ENCODE measurements at places on chromosomes 3 and 15. TPM values are rescaled to one million over a fixed set of nuclear protein-coding genes. Genes with fewer than 3 reads are reported as not detected.

DNA sequence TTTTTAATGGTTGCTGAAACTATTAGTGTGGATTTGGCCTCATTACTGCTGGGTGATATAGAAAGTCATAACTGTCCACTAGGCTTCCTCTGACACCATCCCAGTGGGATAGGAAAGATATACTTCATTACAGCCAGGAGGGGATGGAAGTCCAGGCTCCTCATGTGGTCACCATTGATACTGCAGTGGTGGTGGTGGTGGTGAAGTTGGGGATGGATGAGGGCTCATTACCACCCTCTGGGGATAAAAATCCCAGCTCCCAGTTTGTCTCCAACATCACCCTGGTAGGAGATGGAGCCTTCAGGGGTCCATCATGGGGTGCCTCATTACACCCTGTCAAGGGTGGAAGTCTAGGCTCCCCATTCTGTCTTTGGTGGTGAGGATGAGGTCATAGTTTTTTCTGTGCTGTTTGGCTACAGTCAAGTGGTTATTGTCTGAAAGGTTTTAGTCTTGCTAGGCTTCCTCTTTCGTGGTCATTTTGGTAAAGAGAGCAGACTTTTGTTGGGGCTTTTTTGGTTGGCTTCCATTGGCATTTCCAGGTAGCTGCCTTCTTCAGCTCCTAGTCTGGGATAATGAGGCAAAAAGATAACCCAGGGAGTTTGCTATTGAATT, 30.1 kb upstream of the FILIP1L start:
- DNase-seq: no peak

GRCh38 chr3:127568586-127568985, 21.9 kb downstream of the TPRA1 start:
- DNase-seq: no peak

- DNase-seq: no peak
These were observed 28.5 kb downstream of the KLHL25 start for GRCh38 chr15:85766001-85766831.

- DNase-seq: no peak
These were observed 56.1 kb upstream of the RAD18 start for GRCh38 chr3:9019259-9019961.

Gene HHATL
- 0.82 TPM for polyA plus RNA-seq

GRCh38 chr3:14884665-14885064, 62.7 kb upstream of the NR2C2 start:
- DNase-seq: no peak

DNA sequence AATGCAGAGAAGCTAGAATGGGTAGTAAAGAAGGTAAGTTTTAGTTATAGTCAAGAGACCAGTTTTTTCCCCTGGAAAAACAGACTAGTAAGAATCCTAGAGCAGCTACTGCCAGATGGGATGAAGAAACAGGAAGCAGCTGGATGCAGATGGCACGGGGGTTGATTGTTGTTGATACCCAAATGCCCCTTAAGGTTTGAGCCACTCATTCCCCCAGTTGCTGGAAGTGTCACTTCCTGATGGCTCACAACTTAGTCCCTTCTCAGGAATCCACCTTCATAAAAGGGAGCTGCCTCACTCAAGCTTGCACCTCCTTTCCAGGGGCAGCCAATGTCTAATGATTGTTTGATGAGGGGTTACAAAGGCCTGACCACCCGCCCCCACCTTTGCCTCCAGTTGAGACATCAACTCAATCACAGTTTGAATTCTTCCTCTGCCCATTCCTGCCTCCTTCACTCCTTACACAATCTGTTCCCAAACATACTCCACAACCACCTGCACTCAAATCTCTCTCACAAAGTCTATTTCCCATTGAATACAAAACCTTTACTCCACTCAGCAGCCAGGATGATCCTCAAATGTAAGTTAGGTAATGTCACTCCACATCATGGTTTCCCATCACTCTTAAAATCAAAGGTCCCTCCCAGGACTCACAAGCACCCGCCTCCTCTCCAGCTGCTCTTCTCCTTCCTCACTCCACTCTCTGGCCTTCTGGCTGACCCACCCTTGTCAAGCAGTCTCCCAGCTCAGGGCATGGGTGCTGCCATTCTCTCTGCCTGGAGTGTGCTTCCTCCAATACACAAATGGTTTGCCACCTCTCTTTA, 450.1 kb upstream of the THBS1 start:
- no peak for DNase-seq

Measured in right renal cortex interstitium (tissue), 3 donors.